ENCODE measurements at places on chromosomes 3 and 15. TPM values are rescaled to one million over a fixed set of nuclear protein-coding genes. Genes with fewer than 3 reads are reported as not detected.

- DNase-seq: no peak
These were observed 303.0 kb downstream of the RBMS3 start for GRCh38 chr3:29583861-29584260.

DNA sequence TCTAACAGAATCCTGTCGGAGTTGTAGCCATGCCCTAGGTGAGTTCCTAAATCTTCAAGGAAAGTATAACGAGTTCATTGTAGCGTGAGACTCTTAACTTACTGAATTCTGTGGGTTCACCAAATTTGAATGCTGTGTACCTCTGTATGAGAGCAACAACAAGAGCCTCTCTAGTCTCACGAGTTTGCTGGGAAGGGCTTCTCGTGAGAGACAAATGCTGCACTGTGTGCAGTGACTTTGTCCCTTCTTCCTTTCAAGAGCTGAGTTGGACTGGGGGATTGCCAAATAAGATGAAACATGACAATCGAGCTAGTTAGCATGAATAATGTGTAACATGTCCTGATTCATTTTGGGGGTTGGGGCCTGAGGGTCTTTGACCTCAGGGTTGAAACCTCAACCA is 32.2 kb downstream of the KAT2B start:
- DNase-seq: no peak

DNA sequence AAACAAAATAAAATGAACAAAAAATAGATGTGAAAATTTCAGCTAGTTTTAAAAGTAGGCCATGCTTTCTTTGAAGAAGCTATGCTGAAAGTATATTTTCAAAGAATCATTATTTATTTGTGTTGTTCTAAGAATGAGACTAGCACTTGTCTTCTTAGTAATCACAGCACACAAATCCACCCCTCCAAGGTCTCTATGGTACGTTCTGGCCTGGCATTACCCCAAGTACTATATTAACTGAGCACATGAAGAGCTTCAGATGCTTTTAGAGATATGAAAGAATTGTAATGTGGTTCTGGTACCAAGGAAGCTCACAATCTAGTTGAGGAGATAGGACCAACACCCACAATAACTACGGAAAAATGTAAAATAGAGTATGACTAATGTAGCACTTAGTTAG is 416.5 kb downstream of the PLCL2 start:
- no peak for DNase-seq

DNA sequence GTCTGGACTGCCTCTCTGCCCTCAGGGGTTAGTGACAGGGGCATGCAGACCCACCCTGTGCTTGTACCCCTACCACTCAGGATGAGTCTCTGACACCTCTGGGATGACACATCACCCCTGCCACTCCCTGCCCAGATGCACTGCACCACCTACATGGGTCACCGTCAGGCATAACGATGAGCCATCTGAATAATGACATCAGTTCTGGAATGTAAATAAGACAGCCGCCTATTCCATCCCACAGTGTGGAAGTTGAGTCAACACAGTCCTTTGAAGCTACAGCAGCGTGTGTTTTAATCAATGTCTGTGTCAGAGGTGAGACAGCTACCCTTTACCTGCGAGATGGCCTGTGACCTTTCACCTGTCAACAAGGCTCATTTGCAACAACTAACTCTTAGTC is 268.7 kb upstream of the ARRDC4 start:
- DNase-seq: peak; percentile 2

- DNase-seq: no peak
These were observed 334.1 kb downstream of the FHIT start for GRCh38 chr3:60917141-60917540.

GRCh38 chr3:47870156-47870555 is 67.2 kb downstream of the DHX30 start:
- no peak for DNase-seq

DNA sequence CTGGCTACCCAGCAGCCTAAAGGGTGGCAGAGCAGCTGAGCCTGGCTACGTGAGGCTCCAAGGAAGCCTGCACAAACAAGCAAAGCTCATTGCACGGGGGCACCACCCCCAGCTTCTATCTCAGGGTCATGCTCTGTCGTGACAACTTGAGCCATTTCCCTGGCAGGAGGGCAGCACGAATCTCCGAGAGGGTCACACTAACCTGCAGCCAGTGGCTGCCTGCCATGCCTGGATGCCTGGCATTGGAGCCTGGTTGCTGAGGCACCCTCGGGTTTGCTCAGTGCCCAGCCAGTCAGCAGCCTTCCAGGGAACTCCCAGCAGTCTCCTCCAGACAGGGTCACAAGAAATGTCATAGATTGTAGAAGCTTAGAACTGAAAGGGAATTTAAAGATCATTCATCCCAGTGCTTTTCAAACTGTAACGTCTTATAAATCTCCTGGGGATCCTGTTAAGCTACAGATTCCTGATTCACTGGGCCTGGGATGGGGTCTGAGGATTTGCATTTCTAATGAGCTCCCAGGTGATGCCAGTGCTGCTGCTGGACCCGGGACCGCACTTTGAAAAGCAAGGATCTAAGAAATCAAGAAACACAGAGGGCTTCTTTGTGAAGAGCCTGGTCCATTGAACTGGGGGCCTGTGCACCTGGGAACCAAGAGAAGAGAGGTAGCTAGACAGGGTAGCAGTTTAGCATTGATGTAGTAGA is 48.4 kb downstream of the TMEM266 start:
- no peak for DNase-seq

DNA sequence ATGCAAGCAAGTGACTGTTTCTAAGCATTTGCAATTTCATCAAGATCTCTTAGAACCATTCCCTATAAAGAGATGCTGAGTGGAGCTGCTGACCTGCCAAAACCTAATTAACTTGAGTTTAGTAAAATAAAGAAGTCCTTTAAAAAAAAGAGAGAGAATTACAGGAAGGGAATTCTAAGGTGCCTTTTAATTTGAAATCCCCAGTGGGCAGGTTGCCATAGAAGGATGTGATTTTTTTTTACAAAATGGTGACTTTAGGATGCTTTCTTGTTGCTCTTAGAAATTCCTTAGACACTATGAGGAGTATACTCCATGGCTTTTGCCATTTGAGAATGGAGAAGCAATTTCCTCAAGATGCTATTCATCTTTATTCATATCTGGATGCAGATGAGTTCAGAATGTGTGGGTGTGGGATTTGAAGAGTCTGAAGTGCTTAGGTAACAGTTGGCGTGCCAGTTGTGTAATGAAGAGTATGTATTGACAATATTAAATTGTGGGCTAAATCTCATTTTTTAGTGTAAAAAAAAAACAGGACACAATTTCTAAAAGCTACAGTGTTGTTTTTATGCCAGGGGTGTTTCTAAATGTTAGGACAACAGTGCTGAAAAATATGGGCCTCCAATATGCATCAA is 13.6 kb downstream of the LRRC3B start:
- DNase-seq: no peak

DNA sequence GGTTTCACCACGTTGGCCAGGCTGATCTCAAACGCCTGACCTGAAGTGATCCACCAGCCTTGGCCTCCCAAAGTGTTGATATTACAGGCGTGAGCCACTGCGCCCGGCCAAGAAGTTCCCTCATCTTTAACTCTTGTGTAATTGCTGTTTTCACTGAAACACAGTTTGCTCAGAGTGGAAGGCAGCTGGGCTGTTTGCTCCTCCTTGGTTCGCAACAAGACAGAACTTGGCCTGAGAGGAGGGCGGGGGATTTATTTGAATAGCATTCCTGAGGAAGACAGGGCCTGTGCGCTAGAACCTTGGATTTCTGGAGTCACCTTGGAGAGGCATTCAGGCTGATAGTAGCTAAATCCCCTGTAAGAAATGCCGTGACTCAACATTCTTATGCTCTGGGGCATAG is 226.7 kb upstream of the MCTP2 start:
- no peak for DNase-seq

GRCh38 chr3:171526146-171526545 is 65.9 kb upstream of the TNIK start:
- peak; percentile 54 for DNase-seq

The AGTR1 gene
- total RNA-seq: 0.07 TPM

The ARGFX gene
- not detected for total RNA-seq

The C2CD4A gene
- total RNA-seq: not detected

The TPRA1 gene
- total RNA-seq: 72.7 TPM

The SCN5A gene
- 5.9 TPM for total RNA-seq

The ERC2 gene
- 0.59 TPM for total RNA-seq
